ENCODE measurements at places on chromosomes 16 and 17.

- DNase-seq: peak; percentile 19
Observed at GRCh38 chr16:56401482-56401881, 23.9 kb downstream of the AMFR start.

DNA sequence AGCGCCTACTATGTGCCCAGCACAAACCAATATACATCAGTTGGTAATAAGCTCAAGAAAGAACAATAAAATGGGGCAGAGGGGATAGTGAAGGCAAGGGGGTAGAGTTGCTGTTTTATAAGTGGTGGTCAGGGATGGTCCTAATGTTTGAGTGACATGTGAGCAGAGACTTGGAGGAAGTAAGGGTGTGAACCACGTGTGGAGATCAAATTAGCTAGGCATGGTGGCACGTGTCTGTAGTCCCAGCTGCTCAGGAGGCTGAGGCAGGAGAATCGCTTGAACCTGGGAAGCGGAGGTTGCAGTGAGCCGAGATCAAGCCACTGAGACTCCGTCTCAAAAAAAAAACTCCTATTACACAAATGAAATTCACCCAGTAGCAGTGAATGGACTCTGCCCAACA lies 56.5 kb downstream of the IRX6 start:
- no peak for DNase-seq

DNA sequence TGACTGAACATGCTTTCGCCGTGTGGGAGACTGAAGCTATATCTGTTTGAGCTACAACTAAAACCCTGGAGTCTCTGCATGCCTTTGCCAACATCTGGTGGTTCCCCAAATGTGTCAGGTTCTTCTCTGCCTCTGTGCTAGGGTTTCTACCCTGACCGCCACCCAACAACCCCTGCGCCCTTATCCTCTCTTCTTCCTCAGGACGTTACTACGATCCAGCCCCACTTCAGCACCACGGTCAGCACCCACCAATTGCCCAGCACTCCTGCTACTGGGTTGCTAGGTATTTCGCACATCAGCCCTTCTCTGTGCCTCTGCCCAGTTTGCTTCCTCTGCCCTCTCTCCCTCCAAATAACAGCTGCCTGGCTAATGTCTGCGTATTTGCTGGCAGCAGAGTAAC lies 106.3 kb upstream of the HSBP1 start:
- DNase-seq: peak; percentile 23

GRCh38 chr16:35182043-35182677 lies 1722.7 kb downstream of the TP53TG3F start:
- no peak for DNase-seq

GRCh38 chr16:74740795-74741304 lies 33.8 kb downstream of the FA2H start:
- DNase-seq: no peak

- DNase-seq: no peak
Observed at GRCh38 chr17:6249732-6250131, 179.6 kb downstream of the WSCD1 start.

DNA sequence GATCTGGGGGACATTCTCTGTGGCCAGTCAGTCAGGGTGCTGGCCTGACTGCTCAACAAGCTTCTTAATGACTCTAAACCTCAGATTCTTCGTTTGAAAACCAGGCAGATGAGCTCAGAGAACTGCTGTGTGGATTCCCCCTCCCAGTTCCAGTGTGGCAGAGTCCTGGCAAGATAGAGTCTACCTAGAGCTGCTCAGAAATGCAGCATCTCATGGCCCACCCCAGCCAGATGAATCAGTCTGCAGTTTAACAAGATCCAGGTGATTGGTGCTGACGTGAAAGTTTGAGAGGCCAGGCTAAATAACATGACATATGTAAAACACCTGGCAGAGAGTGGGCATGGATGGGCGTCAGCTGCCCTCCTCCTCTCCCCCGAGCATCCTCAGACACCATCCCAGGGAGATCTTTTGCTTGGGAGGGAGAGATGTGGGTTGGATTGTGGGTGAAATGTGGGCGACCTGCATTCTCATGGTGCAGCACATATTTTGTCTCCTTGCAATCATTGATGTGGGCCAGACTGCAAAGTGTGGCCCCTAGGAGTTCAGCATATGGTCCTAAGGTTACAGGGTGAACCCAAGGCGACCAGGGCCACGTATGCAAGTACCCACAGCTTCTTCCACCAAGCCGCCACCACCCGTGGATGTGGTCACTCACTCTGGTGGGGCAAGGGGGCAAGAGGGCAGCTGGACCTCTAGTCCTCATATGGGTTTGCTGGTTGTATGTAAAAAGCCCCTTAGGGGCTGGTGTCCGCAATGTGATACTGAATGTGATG lies 19.5 kb downstream of the SOCS3 start:
- no peak for DNase-seq

GRCh38 chr17:81681672-81682071 lies 1.9 kb downstream of the ARL16 start:
- DNase-seq: no peak

- no peak for DNase-seq
Observed at GRCh38 chr16:84650062-84650991, 2.0 kb downstream of the KLHL36 start.

DNA sequence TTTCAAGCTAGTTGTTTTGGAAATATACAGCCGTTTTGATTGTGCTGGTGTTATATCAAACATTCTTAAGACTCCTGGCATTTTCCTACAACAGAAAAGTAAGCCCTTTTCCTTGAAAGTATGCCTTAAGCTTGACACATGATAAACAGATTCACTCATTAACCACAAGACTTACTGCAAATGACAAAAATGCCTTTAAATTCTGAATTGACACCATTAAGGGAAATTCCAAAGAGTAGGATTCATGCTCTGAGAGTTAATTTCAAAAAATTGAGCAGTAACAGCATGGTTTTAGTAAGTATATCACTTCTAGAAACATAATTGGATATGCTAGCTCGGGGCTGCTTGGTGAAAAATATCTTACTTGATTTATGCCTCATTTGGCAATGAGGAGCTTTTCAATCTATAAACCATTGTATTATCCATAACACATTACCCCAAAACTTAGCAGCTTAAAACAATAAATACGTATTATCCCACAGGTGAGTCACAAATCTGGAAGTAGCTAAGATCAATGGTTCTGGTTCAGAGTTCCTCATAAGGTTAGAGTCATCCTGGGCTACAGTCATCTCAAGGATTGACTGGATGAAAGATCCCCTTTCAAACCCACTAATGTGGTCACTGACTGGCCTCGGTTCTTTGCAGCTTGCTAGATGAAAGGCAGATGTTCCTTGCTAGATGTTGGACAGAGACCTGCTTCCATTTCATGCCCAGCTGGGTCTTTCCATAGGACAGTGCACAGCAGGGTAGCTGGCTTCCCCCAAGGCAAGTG lies 8.2 kb upstream of the PHAF1 start:
- no peak for DNase-seq

DNA sequence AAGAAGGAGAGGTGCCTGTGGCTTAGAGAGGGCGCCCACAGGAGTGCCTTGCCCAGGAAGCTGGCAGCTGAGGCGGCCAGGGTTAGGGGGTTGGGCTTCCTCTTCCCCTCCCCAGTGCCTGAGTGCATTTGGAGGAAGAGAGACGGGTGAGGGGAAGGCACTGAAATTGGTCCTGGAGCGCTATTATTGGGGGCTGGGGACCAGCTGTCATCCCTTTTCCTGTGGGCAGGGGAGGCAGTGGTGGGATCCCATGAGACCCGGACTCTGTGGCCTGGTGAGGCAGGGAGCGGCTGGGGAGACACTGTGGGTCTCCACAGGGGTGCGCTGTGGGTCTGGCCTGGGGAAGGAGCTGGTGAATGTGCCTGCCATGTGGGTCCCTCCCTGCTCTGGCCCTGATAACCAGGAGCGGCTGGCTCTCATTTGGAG lies 259.7 kb downstream of the SEC14L1 start:
- peak; percentile 91 for DNase-seq

- no peak for DNase-seq
Observed at GRCh38 chr17:77124192-77124889, 16.4 kb upstream of the SEC14L1 start.

GRCh38 chr16:57950382-57950781 lies 20.5 kb downstream of the CNGB1 start:
- DNase-seq: no peak

DNA sequence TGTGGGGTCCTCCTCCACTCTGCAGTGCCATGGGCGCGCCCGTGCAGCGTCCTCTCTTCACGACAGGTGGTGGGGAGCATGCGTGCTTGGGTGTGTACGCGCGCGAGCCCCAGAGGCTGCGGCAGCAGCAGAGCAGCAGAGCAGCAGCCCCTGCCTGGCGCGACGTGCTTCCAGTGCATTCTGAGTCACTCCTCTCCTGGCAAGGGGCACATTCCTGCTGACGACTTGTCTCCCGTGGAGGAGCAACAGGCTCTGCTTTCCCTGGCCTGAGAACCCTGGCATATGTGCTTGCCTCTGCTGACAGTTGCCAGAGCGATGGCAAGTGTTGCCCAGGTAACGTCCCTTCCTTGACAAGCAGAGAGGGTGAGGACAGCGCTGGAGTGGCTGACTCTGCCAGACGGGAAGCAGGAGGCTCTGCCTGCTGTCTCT lies 133.8 kb upstream of the PLCG2 start:
- no peak for DNase-seq

DNA sequence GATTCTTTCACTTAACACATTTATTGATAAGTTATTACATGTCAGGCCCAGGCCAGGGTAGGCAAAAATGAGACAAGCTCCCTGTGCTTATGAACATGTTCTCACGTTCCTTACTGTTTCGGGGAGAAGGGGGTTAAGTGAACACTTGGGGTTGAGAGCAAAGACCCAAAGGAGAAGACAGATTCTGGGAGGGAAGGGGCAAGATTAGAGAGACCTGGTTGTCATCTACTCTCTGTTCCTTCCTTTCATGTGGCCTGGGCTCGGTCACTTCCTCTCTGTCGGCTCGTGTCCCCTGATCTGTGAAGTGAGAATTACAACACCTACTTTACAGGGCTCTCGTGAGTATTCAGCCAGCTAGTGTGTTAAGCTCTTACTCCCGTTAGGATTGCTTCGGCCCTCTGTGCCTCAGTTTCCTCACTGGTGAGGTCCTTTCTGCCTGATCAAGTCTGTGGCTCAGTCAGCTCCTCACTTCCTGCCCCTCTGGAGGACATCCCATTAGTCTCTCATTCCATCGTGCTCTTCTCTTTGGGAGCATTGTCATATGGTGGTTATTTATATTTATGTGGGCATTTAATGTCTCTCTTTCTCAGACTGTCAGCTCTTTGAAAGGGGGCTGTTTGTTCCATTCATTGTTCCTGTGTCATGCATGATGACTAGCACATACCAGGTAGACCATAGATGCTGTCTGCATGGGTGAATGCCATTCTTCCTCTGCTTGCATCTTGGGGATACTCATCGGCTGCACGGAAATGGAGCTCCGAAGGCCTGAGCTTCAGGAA lies 38.9 kb downstream of the PLCG2 start:
- DNase-seq: peak; percentile 88

GRCh38 chr17:43750153-43750552 lies 8.4 kb downstream of the SOST start:
- DNase-seq: no peak

- DNase-seq: no peak
Observed at GRCh38 chr16:31148281-31148728, 1.6 kb downstream of the PRSS36 start.

DNA sequence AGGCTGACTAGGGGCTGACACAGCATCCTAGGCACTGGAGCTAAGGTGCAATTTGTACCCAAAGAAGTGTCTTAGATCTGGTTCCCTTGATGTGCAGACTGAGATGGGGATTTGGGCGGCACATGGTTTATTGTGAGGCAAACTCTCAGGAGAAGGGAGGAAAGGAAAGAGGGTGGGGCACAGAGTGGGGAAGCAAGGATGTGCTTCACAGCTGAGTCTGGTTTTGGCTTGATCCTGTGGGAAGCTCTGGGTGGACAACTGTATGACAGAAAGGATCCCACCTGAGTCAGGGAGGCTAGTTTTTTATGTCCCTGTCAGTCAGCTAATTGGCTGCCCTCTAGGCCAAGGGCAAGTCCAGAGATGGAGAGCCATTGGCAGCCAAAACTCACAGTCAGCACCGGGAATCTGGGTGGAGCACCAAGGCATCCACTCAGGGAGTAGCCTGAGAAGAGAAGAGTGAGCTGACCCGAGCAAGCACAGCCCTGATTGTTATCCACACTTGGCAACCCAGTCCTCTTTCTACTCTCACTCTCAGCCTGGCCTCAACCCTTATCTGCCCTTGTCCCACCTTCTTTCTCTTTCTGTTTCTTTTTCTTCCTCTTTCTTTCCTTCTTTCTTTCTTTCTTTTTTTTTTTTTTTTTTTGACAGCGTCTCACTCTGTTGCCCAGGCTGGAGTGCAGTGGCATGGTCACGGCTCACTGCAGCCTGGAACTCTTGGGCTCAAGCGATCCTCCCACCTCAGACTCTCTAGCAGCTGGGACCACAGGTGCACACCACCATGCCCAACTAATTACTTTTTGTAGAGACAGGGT lies 12.0 kb downstream of the ARL4D start:
- no peak for DNase-seq

GRCh38 chr17:41803049-41804020 lies 8.4 kb downstream of the P3H4 start:
- peak; percentile 56 for DNase-seq

GRCh38 chr17:13088666-13089065 lies 70.8 kb upstream of the ELAC2 start:
- DNase-seq: no peak

DNA sequence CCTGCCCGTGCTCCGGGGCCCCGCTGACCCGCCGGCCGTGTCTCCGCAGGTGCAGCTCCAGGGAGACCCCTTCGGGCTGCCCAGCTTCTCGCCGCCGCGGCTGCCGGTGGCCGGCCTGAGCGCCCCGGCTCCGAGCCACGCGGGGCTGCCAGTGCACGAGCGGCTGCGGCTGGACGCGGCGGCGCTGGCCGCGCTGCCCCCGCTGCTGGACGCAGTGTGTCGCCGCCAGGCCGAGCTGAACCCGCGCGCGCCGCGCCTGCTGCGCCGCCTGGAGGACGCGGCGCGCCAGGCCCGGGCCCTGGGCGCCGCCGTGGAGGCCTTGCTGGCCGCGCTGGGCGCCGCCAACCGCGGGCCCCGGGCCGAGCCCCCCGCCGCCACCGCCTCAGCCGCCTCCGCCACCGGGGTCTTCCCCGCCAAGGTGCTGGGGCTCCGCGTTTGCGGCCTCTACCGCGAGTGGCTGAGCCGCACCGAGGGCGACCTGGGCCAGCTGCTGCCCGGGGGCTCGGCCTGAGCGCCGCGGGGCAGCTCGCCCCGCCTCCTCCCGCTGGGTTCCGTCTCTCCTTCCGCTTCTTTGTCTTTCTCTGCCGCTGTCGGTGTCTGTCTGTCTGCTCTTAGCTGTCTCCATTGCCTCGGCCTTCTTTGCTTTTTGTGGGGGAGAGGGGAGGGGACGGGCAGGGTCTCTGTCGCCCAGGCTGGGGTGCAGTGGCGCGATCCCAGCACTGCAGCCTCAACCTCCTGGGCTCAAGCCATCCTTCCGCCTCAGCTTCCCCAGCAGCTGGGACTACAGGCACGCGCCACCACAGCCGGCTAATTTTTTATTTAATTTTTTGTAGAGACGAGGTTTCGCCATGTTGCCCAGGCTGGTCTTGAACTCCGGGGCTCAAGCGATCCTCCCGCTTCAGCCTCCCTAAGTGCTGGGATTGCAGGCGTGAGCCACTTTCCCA lies 5.9 kb downstream of the CTF1 start:
- DNase-seq: no peak

DNA sequence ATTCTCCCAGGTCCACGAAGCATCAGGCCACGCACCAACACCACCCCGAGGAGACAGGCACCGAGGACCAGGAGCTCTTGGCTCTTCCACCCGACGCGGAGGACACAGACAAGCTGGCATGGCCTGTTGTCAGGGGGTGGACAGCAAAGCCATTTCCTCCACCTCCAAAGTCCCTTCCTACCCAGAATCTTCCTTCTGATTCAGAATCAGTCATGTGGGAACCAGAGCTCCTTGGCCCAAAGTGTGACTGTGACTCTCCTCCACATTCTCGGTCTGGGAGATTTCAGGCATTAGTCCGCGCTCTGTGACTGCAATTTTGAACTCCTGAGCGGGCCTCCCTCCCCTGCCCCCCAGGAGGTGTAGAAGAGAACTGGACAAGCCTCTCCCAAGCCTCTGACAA lies 9.2 kb downstream of the DNAH17 start:
- no peak for DNase-seq
